NCI-H1436 (cell line): ENCODE measurements at places on chromosomes 12 and 14.

DNA sequence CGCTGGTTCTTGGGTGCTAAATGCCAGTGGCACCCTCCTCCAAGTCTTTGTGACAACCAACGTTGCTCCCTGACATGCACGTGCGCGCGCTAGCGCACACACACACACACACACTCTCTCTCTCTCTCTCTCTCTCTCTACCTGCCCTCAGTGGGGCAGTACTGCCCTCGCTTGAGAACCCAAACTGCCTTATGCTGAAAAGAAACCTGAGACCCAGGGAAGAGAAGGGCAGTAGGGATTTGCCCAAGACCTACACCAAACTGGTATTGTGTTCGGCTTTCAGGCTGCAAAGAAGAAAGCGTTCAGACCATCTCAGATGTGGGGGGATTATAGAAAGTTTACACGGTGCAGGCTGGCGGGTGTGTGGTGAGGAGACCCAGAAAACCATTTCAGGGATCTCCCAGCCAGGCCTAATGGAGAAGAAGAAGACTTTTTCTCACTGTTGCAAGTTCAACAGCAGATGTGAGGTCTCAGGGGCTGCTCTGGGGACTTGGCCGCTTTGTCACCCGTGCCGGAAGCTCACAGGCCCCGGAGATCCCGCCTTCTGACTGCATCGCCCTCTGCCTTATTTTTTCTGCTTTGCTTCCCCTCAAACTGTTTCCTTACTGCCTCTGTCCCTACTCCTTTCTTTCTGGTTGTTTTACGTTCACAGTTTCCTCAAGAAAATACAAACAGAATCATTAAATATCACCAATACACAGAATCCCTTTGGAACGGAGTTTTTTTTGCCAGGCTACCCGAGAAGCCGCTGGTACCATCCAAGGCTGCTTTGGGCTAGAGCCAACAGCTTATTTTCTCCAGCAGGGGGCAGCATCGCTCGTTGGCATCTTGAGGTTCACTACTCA lies 82.4 kb downstream of the PPM1A start:
- peak; percentile 76 for DNase-seq

DNA sequence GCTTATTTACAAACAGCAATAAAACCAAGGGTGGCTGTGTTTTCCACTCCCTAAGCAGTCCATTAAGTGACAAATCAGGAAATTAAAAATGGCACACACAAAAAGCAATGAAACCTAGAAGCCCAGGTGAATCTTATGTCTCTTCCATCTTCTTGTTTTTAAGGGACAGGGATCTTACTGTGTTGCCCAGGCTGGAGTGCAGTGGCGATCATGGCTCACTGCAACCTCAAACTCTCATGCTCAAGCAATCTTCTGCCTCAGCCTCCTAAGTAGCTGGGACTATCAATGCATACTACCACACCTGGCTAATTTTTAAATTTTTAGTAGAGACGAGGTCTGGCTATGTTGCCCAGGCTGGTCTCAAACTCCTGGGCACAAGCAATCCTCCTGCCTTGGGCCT lies 52.4 kb upstream of the CERS5 start:
- no peak for DNase-seq

DNA sequence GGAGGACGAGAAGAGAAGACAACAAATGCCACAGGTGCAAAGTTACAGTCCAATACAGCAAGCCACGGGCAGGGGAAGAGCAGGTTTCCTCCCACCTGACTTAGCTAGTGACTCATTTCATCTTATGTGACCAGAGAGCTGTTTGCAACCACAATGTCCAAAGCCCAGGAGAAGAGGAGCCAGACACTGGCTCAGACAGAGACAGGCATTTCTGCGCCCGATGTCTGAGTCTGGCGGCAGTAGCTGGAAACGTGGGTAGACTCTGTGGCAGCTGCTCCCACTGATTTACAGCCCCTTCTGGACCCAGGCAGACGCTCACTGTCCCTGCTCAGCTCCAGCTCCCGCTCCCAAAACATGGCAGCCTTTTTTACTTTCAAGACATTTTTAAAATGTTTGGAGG lies 60.0 kb downstream of the CHGA start:
- no peak for DNase-seq

- DNase-seq = no peak
These were observed 32.9 kb downstream of the MVK start for GRCh38 chr12:109606320-109607028.

GRCh38 chr14:102225386-102225785 lies 79.6 kb downstream of the MOK start:
- DNase-seq = no peak

- no peak for DNase-seq
These were observed 379.6 kb downstream of the FLRT2 start for GRCh38 chr14:85909581-85909980.

DNA sequence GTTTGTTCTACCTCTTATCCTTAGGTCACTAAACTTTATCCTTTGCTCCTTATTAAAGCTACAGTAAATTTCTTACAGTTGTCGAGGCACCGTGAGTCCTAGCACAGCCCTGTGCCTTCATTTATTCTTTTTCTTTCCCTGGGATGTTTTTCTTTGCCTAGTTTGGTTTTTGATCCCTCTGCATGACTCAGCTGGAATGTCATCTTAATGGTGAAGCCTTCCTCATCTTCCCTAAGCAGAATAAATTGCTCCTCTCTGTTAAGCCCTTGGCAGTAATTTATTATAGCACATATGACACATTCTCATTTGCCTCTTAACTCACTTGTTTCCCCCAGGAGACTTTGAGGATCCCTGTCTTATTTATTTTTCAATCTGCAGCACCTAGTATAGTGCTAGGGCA lies 16.6 kb downstream of the ACTR10 start:
- DNase-seq = no peak

DNA sequence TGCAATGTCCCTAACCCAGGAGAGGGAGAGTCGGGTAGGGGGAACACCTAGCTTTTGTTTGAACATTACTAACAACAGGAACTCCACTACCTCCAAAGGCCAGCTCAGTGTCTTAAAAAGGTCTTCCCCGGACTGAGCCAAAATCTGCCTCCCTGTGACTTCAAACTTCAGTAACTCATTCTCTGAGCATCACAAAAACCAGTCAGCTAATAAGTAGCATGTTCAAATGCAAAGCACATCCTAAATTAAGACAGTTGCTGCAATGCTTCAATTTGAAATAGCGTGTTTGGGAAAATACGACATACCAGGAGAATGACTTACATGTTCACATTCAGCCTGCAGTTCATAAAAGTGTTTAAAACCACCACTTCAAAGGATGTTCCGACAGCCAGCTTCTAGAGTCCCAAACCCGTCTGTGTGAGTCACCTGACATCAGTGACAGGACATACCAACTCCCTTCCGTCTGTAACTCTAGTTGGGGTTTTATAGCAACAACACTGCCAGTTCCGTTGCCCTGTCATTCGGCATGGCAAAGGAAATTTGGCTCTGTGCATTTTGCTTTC lies 13.0 kb downstream of the ZFP36L1 start:
- no peak for DNase-seq

GRCh38 chr12:107091381-107091780 lies 2.0 kb downstream of the CRY1 start:
- no peak for DNase-seq

DNA sequence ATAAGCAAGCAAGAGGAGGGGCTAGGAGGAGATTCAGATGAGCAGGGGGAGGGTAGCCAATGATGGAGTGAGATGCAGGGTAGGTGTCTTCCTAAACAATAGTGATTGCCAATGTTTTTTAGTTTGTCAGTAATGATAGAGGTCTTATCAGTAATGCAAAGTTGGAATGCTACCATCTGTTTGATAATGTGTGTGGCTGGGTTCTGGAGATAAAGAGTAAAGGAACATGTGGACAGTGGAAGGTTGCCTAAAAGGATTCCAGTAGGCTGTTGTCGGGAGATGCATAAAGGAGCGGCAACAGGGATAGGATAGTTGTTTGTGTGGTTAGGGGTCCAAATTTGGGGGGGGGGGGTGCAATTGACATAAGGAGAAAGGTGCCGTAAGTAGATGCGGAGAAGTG lies 52.5 kb downstream of the TESPA1 start:
- DNase-seq = no peak
